ENCODE measurements at places on chromosomes 3 and 15.

- DNase-seq = no peak
Observed at GRCh38 chr15:81604713-81605112, 230.7 kb upstream of the TMC3 start.

DNA sequence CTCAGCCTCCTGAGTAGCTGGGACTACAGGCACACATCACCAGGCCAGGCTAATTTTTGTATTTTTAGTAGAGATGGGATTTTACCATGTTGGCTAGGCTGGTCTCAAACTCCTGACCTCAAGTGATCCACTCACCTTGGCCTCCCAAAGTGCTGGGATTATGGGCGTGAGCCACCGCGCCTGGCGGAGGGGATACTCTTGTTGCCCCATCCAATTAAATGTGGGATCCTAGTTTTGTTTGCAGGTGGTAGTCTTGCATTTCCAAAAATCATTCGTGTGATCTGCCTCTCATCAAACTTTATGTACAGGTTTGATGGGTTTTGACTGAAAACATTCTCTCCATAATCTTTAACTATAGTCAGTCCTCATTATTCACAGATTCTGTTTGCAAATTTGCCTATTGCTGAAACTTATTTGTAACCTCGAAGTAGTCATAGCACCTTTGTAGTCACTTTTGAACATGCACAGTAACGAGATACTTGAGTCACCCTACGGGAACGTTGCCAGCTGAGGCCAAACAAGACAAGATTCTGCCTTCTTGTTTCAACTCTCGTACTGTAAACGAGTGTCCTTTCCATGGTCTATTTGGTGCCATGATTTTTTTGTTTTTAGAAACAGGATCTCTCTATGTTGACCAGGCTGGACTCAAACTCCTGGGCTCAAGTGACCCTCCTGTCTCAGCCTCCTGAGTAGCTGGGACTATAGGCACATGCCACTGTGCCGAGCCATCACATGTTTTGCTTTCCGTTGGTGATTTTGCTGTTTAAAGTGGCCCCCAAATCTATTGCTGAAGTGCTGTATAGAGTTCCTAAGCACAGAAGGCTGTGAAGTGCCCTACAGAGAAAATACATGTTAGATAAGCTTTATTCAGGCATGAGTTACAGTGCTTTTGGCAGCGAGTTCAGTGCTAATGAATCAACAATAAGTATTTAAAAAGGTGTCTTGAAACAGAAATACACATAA lies 8.1 kb upstream of the MAPK6 start:
- DNase-seq = no peak

- no peak for DNase-seq
Observed at GRCh38 chr15:40487816-40488682, 17.3 kb downstream of the CHST14 start.

- DNase-seq = no peak
Observed at GRCh38 chr15:100812802-100813201, 66.8 kb upstream of the ALDH1A3 start.

DNA sequence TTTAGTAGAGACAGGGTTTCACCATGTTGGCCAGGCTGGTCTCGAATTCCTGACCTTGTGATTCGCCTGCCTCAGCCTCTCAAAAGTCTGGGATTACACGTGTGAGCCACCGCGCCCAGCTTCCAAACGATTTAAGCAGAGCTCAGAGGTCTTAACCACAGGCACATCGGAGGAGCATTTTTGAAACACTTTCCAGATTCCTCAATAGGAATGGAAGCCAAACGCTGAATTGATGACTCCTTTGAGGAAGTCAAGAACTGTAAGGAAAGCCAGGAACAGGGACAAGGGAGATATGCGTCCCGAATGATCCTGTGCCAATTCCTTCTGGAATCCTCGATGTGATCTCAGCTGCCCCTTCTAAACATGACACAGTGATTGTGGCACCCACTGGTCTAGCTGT lies 40.0 kb downstream of the TRH start:
- no peak for DNase-seq

- no peak for DNase-seq
Observed at GRCh38 chr3:194379651-194380050, 10.1 kb upstream of the LRRC15 start.

- DNase-seq = no peak
Observed at GRCh38 chr15:85587707-85588411, 206.9 kb downstream of the KLHL25 start.

GRCh38 chr15:85619992-85620689 lies 174.6 kb downstream of the KLHL25 start:
- no peak for DNase-seq

- DNase-seq = no peak
Observed at GRCh38 chr3:77541203-77541922, 501.5 kb downstream of the ROBO2 start.

GRCh38 chr3:147222291-147222690 lies 184.1 kb downstream of the ZIC4 start:
- no peak for DNase-seq

DNA sequence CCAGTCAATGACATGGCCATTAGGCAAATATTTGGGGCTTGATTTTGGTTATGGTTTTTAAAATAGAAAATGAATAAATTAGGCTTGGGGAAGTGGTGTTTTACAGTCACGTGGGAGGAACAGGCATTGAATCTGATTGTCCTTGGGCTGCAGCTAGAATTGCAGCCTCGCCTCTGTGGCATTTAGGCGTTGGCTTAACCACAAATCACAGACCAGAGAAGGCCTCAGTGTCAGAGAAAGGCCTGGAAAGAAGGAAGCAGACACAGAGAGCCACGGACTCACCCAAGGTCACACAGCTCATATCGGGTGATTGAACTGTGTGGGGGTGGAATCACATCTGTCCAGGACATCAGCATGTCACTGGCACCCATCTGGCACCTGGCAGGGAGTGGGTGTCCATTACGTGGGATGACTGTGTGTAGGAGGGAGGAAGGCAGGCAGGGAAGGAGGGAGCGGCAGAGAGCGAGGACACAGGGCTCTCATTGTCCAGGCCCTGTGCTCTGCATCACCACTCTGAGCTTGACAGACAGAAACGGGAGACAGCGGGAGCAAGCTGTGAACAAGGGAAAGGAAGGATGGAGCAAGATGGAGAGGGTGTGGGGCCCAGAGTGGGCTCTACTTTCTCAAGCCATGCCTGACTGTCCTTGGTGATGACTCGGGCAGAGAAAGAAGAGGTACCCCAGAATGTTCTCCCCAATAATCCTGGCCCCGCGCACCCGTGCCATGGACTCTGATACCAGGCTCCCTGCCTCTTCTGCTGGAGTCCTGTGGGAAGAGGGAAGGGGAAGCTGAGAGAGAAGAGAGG lies 186.4 kb downstream of the FAM43A start:
- DNase-seq = no peak

GRCh38 chr15:66719471-66719870 lies 17.4 kb downstream of the SMAD6 start:
- DNase-seq = no peak

DNA sequence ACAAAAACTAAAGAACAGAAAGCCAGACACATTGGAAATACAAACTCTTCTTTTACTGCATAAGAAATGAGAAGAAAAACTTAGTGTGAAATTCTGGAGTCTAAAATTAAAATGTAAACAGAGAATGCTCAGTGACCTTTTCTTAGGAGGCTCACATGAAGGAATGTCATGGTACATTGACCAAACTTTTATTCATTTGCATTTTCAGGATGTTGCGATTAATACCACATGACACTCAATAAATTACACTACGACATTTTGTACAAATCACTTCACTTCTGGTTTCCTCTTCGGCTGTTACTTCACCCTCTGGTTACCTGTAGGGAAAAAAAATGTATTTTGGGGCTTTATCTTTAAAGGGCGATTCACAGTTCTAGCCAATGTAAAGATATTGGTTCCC lies 56.4 kb upstream of the ACTC1 start:
- no peak for DNase-seq

DNA sequence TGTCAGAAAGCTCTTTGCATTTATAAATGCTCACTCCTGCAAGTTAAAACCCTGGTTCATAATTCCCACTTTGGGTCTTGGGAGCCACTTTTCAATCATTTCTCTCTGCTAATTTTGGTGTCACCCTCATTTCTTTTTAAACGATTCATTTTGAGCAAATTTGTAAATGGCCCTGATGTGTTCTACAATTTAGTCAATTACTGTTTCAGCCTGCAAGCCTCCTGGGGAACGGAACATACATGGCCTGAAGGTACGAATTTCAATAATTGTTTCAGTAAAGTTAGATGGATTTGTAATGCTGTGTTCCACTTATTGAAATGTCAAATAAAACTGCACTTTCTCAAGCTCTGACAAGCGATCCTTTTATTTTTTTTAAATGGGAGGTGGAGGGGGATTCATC lies 43.2 kb downstream of the MAP2K5 start:
- no peak for DNase-seq

- DNase-seq = no peak
Observed at GRCh38 chr3:182637350-182638110, 155.8 kb upstream of the ATP11B start.

- DNase-seq = no peak
Observed at GRCh38 chr3:4948395-4948794, 30.8 kb upstream of the BHLHE40 start.

DNA sequence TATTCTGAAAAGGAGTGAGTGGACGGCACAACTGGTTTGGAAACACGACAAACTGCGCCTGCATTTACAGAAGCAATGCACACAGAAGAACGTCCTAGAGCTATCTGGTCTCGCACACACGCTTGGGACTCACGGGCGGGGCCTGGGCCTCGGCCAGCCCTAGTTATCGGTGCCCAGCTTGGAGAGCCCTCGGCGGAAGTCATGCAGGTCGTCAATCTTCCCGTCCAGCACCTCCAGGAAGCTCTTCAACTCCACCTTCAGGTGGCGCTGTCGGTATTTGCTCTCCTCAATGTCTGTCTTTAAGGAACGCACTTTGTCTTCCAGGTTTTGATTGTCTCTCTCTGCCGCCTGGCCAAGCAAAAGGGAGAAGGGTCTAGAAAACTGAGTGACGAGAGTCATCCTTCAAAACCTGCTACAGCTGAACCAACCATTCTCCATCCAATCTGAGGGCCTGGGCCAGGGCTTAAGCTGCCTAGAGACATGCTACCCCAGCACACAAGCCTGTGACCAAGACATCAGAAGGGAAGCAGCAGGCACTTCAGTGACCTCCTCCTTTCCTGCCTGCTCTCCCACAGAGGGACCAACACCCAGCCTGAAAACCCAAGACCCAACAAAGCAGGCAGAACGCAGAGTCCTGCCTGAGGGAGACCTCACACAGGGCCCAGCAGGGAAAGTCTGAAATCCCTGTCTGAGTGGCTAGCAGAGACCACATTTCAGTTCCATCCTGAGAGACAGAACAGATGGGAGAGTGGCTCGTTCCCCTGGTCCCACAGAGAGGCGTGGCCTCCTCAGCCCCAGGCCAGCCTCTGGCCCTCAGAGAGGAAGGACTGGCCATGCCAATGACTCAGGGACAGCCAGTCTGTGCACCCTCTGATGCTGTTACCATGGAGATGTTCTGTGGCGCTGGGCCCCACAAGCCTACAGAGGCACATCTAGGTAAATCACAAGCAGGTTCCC lies 40.4 kb downstream of the WHAMM start:
- DNase-seq = peak; percentile 12

GRCh38 chr3:168495270-168495669 lies 399.5 kb upstream of the GOLIM4 start:
- no peak for DNase-seq

GRCh38 chr3:115943579-115943978 lies 320.3 kb downstream of the GAP43 start:
- DNase-seq = no peak

- no peak for DNase-seq
Observed at GRCh38 chr15:91950054-91950453, 96.5 kb downstream of the SLCO3A1 start.

GRCh38 chr15:85649372-85649771 lies 145.4 kb downstream of the KLHL25 start:
- DNase-seq = no peak

DNA sequence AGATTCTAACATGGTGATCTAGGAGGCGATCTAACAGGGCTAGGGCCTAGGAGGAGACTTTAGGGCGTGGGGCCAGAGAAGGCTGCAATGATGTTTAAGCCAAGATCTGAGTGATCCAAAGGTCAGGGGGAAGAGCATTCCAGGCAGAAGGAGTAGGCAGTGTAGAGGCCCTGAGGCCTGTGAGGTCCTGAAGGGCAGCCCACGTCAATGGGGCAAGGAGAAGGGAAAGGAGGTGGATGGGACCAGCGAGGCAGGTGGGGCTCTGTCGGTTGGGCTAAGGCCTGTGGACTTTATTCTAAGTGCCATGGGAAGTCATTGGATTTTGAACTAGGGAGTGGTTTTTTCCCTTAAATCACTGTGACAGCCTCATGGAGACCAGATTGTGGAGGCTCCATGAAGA lies 10.2 kb upstream of the DNAH1 start:
- DNase-seq = no peak

DNA sequence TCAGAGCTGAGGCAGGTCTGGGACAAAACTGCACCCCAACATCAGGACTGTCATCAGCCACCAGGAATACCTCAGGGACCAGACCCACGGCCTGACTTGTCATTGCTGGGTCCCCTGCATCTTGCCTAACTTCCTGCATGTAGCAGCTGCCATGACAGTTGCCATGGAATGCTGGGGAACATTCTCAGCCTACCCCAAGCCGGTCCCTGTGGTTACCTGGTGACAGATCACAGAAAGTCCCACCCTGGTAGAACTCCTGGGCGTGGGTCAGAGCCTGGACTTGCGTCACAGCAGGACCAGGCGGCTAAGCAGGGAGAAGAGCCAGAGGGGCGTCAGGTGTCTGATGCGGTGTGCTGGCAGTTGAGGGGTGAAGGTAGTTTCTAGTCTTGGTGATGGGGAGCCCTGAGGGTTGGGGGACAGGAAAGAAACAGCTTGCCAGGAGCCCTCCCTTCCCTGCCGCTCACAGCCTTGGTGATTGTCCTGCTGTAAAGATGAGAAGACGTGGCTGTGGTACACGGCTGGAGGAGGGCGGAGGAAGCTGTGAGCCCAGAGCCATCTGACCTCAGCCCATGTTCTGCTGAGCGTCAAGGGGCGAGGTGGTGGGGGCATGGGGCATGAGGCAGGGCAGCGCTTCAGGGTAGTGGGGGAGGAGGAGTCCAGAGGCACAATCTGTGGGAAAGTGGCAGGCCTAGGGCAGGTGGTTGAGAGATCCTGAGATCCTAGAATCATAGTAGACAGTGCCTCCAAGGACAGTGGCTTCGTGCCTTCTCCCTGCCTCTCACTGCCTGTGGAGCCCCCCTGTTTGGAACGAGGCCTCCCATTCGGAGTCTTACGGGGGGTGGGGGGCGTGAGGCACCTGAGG lies 5.4 kb downstream of the H1-8 start:
- DNase-seq = no peak

GRCh38 chr15:85340321-85340665 lies 40.1 kb upstream of the AKAP13 start:
- DNase-seq = no peak

DNA sequence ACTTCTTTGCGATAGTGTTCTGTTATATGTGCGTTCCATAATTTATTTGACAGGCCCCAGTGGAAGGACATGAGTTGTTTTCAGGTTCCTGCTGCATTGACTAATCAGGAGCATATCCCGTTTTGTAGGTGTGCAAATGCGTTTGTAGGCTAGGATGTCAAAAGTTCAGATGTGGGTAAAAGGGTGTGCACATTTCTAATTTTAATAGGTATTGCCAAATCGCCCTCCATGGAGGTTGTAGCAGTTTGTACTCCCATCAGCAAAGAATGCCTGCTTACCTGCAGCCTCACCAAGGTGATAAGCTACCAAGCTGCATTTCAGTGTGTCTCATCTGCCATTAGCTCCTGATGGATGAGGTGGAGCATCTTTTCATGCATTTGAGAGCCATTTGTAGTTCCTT lies 36.3 kb downstream of the KLF13 start:
- no peak for DNase-seq

- no peak for DNase-seq
Observed at GRCh38 chr3:158012901-158013300, 93.3 kb downstream of the SHOX2 start.

- no peak for DNase-seq
Observed at GRCh38 chr3:71893122-71893521, 108.2 kb upstream of the PROK2 start.

- DNase-seq = no peak
Observed at GRCh38 chr3:139893267-139893962, 41.6 kb upstream of the CLSTN2 start.
